ENCODE measurements at places on chromosomes 1 and 21. TPM values are rescaled to one million over a fixed set of nuclear protein-coding genes. Genes with fewer than 3 reads are reported as not detected.

NECTIN4 gene
- not detected for total RNA-seq

DNA sequence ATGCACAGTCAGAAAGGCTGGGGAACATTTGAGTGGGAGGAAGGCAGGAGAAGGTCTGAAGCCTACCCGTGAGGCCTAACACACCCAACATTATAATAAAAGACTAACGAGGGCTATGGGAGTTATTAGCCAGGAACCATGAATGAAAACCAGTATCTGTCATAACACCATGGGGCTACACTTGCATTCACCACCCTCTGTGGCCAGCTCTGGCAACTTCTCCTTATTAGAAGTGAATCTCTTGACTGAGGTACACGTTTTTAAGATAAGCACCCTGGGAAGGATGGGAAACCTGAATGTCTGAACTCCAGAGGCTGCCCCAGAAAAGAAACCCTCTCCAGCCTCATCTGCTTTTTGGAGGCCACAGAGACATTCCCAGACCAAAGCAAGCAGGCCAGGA lies 204.3 kb upstream of the RAB4A start:
- DNase-seq, result no peak

DNA sequence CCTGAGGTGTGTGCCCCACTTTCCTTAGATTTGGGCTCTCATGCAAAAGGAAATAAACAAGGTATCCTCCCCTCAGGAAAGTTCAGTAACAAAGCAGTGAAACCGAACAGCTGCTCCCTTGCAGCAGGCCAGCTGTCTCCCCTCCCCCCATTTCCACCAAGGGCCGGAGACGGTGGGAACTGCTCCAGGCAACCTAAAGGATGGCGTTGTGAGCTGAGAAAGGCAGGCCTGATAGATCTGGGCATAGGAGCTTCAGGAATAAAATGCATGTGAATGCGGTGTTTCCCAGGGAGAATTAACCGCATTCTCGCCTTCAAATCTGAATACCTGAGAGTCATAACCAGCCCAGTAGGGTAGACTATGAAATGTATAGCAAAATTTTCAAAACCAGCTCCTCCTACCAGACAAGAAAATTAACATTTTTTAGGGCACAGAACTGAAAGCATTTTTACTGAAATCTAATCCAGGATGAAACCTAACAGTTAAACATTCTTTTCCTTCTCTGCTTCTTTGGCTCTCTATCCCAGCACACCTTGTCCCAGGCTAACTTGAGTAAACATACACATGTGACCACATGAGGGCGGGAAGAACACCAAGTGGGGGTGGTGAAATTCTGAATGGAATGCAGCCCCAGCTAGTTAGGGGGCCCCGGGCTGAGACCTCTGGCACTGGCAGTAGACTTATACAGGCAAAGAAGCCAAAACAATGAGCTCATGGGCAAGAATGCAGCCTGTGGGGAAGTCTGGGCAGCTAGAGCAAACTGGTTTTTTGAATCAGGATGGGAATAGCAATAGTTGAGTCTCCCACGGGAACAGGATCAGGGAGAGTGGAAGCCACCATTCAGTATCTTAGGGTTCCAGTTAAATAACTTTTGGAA lies 11.5 kb downstream of the MCL1 start:
- peak; percentile 92 for DNase-seq

DNA sequence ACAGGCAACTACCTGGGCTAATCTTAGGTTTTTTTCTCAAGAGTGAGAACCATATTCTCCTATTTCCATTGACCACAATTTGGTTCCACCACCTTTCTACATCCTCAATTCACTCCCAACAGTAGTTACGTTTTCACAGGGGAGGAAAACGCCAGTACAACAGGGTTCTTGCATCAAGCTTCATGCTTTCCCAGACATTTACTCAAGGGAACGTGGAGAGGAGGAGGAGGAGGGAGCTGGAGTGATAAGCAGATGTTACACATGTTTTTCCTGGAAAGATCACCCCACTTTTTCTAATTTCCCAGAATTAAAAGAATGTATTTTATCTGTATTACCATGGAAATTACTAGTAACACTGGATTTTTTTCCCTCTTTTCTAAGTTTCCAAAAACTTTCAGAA lies 58.3 kb downstream of the RGS5 start:
- no peak for DNase-seq

GRCh38 chr1:92882819-92883218 lies 51.0 kb downstream of the RPL5 start:
- DNase-seq, result peak; percentile 5
